A549 treated with CpdA at 1 μM for 4 hours (cell line): ENCODE measurements at places on chromosomes 7 and 10. TPM values are rescaled to one million over a fixed set of nuclear protein-coding genes. Genes with fewer than 3 reads are reported as not detected.

GSTO2 gene
- 1.4 to 2.1 TPM (median 1.8 TPM) in 5 replicates for total RNA-seq

DYNC1I1 gene
- total RNA-seq, result 0.06 to 0.27 TPM (median 0.18 TPM) in 4 of 5 replicates, not detected in the other

OR2A5 gene
- total RNA-seq, result not detected in 5 replicates

HELLS gene
- total RNA-seq, result 28.8 to 36.0 TPM (median 31.7 TPM) in 5 replicates

EVX1 gene
- total RNA-seq, result 0.03 to 0.09 TPM (median 0.07 TPM) in 3 of 5 replicates, not detected in the others

TMEM120A gene
- total RNA-seq, result 33.0 to 44.3 TPM (median 42.8 TPM) in 5 replicates

TRIL gene
- not detected in 5 replicates for total RNA-seq

SPDYE5 gene
- not detected in 5 replicates for total RNA-seq

TSPAN33 gene
- total RNA-seq, result 5.8 to 7.2 TPM (median 6.5 TPM) in 5 replicates

SPDYE16 gene
- total RNA-seq, result not detected in 5 replicates

SLC16A12 gene
- 0.03 to 0.11 TPM in 2 of 5 replicates, not detected in the others for total RNA-seq

CD36 gene
- total RNA-seq, result 0.13 to 0.22 TPM in 2 of 5 replicates, not detected in the others

NCOA4 gene
- total RNA-seq, result 85.5 to 107 TPM (median 89.2 TPM) in 5 replicates

MICALL2 gene
- 23.7 to 36.8 TPM (median 27.0 TPM) in 5 replicates for total RNA-seq

ELOVL3 gene
- 0.21 to 0.50 TPM (median 0.37 TPM) in 5 replicates for total RNA-seq

WNT2 gene
- total RNA-seq, result 0.05 TPM in 1 of 5 replicates, not detected in the others

GRM3 gene
- total RNA-seq, result not detected in 5 replicates

DNMBP gene
- 25.1 to 40.5 TPM (median 29.0 TPM) in 5 replicates for total RNA-seq

FAM25G gene
- total RNA-seq, result 1.1 to 2.6 TPM (median 1.4 TPM) in 4 of 5 replicates, not detected in the other

MCM10 gene
- total RNA-seq, result 21.6 to 30.8 TPM (median 23.2 TPM) in 5 replicates

ATOH7 gene
- total RNA-seq, result 0.17 to 0.48 TPM (median 0.31 TPM) in 5 replicates

CPA2 gene
- 0.08 to 0.20 TPM (median 0.09 TPM) in 3 of 5 replicates, not detected in the others for total RNA-seq

CFAP58 gene
- total RNA-seq, result 0.09 to 0.15 TPM (median 0.12 TPM) in 5 replicates

MALRD1 gene
- total RNA-seq, result 0.02 TPM in 1 of 5 replicates, not detected in the others

NPSR1 gene
- not detected in 5 replicates for total RNA-seq

ZCWPW1 gene
- 0.91 to 1.7 TPM (median 1.6 TPM) in 5 replicates for total RNA-seq

ZNF277 gene
- 11.2 to 16.5 TPM (median 13.3 TPM) in 5 replicates for total RNA-seq
